ENCODE measurements at places on chromosomes 11 and 22.
A peak's percentile ranks its signal among the peaks of the same experiment; 100 is the strongest.

DNA sequence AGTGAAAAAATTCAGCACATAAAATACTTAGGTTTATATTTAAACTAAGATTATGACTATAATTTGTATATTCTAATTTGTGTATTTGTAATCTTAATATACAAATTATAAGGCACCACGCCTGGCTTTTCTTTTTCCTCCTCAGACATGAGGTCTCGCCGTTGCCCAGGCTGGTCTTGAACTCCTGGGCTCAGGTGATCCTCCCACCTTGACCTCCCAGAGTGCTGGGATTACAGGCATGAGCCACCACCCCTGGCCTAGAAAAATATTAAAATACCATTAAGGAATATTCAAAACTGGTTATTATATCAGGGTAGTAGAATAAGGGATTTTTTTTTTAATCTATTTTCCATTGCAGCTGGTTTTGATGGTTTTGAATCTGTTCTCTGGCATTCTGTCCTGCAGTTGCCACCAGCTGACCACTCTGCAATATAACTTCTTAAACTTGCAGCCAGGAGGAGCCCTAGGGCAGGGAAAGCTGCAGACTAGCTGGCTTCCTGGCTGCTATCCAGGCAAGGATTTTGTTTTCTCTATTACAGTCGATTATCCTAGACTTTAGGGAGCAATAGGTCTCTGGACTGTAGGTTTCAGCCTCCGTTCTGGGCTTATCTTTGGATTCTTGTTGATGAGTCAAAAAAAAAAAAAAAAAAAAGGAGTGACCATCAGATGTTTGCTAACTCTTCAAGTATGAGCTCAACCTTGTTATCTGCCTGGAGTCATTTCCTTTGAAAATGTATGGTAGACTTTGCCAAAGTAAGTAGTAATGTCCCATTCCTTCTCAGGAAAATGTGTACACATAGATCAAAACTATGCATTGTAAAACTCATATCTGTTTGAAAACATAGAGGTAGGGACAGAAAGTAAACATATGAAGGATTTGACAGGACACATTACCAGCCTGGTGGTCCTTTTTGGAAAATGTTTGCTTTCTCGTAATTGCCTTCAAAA lies 13.2 kb downstream of the POLA2 start:
- DNase-seq, result no peak

DNA sequence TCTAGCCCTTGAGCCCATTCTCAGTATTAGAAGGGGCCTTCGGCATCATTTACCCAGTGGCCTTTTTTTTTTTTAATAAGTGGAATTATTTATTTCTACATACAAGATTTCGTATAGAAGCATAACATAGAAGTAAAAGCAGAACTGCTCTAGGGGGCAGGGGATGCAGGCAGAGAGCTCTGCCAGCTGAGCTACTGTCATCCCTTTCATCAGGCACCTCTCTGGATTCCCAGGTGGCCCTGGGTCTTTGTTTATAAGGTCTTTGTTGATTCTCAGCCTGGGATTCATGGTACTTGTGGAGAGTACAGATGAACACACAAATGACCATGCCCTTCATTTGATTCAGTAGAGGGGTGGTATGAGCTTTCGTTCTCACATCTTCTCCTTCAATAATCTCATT lies 66.4 kb downstream of the GAB2 start:
- no peak for DNase-seq

DNA sequence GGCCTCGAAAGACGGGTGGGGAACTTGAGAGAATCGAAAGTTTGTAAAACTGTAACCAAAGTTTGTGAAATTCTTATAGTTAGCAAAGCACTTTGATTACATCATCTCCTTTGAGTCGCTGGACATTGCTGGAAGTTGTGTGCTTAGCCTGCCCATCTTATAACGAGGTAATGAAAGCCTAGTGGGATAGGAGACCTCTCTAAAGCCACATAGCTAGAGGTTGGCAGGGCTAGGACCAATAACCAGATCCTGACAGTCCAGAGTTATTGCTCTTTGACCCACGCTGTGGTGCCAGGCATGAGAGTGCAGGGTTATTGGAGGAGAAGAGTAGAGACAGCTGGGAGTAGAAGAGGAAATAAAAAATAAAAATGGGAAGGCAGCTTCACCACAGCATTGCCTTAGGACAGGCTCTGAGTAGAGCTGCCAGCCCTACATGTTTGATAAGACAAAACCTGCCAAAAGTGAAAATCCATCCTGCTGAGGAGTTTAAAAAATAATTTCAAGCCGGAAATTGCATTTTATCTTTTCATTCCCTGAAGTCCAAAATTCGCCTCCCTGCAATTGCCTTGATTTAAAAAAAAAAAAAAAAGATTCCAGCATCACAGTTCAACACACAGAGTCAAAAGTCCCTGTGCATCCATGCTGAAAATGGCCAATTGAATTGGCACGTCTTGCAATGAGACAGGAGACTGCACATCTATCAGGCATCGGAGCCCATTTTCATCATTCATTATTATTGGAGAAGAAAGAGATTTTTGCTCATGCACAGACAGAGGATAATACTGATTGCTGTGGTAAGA lies 225.5 kb upstream of the POU2AF2 start:
- DNase-seq, result no peak

GRCh38 chr11:22577854-22578253 lies 47.8 kb downstream of the FANCF start:
- DNase-seq, result no peak

- peak; percentile 16 for DNase-seq
These were observed 28.3 kb downstream of the SLC1A2 start for GRCh38 chr11:35390737-35391682.

DNA sequence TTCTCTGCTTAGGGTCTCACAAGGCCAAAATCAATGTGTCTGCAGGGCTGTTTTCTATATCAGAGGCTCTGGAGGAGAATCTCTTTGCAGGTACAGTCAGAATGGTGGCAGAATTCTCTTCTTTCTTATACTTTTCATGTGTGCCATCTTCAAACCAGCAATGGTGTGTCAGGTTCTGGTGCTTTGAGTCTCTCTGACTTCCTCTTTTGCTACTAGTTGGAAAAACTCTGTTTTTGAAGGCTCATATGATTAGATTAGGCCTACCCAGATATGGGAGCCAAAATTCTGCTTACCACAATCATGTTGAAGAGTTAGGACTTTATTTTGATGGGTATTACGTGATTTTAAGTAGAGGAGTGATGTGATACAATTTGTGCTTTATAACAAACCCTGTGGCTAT lies 18.8 kb upstream of the TECTA start:
- no peak for DNase-seq

- no peak for DNase-seq
These were observed 30.7 kb downstream of the FGF4 start for GRCh38 chr11:69744435-69744834.

- no peak for DNase-seq
These were observed 2209.7 kb downstream of the LRRC4C start for GRCh38 chr11:39249566-39250365.

DNA sequence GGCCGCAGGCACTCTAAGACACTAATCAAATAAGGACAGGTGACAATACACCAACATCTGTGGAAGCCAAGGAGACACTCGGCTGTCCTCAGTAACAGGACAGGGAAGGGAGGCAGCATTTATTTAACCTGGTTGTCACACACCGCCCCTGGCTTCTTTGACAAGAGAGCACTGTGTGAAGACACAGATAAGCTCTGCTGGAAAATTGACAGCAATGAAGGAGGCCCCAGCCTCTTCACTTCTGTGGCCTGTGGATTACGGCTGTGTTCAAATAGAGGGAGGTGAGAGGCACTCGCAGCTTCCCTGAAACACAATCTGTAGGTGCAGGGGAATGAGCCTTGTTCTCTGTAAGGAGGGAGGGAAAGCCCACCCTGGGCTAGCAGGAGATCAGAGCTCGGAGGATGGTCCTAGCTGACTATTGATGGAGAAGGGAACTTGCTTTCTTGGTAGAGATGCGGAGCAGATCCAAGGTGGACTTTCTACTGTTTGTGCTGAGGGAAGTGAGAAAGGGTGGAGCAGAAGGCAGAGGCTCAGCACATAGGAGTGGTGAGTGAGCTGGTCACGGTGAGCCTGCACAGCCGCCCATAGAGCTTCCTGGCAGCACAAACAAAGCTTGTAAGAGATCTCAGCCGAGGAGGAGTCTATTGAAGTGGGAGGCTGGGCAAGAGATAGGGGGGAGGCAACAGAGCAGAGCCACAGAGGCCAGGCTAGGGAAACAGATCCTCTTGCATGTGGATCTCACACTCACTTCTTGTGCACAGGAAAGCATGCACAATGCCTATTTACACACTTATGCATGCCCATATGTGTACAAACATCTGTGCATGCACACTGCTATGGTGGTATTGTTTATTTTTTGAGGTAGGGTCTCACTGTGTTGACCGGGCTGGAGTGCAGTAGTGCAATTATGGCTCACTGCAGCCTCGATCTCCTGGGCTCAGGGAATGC lies 114.6 kb upstream of the THY1 start:
- DNase-seq, result no peak

GRCh38 chr11:125345421-125346178 lies 150.5 kb downstream of the FEZ1 start:
- DNase-seq, result peak; percentile 38

GRCh38 chr11:72671152-72672099 lies 2.8 kb downstream of the PDE2A start:
- DNase-seq, result no peak

DNA sequence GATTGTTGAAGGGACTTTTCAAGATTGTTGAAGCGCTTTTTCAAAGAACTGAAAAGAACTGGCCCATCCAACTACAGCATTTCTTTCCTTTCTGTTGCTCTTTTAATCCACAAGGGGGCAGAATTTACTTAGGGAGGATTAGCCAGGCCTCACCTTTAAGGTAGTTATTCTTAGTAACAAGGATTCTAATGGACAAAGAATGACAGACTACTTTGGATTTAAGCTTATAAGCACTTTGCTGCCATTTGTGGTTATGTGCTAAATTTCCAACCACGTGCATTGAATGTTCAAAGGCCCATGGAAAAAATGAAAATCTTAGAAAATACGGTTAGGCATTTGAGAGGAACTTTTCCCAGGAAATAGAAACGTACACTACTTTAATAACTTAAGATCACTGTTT lies 49.5 kb upstream of the HSPA8 start:
- DNase-seq, result no peak

DNA sequence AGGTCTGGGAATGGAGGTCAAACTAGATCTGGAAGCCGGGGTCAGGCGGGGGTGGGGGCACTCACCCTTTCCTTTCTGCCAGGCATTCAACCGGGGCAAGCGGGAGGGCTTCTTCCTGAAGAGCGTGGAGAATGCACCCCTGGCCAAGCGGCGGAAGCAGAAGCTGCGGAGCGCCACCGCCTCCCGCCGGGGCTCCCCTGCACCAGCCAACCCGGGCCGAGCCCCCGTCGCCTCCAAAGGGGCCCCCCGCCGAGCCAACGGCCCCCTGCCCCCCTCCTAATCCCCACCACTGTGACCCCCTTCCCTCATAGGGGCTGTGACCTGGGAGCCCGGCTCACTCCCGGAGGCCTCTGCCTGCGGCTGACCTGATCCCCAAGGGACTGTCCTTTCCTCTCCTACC lies 12.2 kb downstream of the RPS6KA4 start:
- DNase-seq, result no peak

DNA sequence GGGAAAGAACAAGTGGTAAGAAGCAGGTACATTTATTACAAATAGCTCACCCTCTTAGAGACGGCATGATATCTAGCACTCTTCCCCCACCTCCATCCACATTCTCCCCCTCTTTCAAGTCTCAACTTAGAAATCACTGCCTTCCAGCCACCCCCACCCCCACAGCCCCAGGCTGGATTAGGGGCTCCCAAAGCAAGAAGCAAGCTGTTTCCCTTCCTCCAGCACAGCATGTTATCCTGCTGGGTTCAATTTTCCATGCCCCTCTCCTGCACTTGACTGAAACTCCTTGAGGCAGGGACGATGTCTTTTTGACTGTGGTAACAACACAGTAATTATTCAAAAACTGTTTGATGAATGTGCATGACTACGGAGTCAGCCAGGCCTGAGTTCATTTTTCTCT lies 350.7 kb downstream of the LARGE1 start:
- DNase-seq, result no peak

DNA sequence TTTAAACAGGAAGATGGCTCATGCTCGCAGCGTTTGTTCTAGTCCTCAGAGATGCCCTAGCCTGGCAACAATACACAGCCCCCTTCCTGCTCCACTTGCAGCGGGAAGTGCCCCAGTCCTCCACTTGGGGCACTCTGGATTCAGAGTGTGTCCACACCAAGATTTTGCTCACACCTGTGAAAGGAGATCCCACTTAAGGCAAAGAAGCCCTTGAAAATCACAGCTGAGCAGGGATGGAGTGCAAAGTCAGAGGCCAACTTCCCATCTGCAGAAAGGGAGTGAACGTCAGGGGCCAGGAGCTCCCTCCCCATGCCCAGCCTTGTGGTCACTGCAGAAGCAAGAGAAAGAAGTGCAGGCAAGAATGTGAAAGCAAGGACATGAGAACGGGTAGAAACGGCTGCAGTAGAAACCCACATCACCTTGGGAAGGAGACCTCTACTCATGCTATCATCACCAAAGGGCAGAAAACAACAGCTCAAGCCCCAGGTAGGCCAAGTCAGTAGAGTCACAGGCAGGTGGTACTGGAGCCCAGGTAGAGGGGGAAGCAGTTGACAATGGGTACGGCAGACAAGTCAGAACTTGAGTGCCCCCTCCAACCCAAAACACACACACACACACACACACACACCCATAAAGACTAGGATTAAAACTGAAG lies 157.4 kb downstream of the BUD13 start:
- no peak for DNase-seq

GRCh38 chr11:62393735-62394134 lies 25.1 kb upstream of the SCGB1A1 start:
- DNase-seq, result no peak
